ENCODE measurements at places on chromosomes 2 and 18.
A peak's percentile ranks its signal among the peaks of the same experiment; 100 is the strongest.

- DNase-seq, result no peak
Measured at GRCh38 chr18:54020966-54021365, 203.5 kb downstream of the MBD2 start.

DNA sequence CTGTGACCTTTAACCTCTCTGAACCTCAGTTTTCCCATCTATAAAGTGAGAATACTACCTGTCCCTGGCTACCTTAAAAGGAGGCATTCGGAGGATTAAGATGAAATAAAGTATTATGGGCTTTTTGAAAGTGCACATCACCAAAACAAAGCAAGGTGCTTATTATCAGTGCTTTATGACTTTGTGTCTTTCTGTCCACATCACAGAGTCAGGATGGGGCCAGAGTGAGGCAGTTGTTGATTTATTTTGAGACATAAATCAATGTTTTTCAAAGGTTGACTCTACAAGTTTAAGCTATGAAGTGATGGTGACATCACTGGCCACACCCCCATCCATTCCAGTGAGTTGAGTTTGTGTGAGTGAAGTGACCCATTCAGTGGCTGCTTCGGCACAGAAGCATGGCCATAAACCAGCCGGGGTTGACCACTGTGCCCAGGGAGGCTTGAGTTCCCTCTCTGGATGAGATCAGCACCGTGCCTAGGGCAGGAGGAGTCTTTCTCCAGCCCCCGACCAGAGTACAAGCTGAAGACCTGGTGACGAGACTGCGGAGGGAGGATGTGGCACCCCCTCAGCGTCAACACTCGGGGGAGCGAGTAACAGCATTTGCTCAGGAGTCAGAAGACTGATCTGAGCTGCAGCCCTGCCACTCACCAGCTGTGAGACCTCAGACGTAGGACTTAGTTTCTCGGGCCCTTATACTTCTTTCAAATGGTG lies 89.0 kb upstream of the PPP1CB start:
- DNase-seq, result peak; percentile 45

GRCh38 chr18:28972333-28972907 lies 795.5 kb upstream of the CDH2 start:
- DNase-seq, result no peak

- DNase-seq, result no peak
Measured at GRCh38 chr2:173696274-173696673, 268.9 kb downstream of the SP3 start.

DNA sequence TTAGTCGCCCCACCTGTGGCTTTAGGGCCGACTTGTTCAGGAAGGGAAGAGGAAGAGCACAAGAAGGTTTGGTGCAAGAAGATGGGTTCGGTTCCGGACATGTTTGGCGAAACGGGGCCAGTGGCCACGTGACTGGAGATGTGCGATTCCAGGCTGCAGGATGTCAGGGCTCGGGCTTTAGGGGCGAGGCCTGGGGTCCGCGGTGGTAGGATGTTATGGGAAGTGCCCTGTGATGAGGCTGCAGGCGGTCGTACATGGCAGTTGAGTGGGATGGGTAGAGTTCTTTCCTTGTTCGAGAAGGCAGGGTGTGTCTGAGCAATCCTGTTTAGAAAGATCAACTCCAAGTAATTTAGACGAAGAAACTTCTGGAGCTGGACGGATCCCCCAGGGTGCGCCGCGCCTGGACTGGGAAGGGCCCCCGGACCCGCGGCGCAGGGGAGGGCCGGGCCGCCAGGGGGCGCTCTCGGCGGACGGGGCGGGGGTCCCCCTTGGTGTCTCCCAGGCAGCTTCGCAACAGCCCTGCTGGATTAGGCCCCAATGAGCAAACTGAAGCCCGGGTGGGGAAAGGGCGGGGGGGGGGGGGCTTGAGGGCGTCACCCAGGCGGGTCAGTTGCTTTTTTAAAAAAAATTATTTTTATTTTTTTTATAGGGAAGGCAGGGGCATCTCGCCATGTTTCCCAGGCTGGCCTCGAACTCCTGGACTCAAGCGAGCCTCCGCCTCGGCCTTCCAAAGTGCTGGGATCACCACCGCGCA lies 17.2 kb upstream of the SDC1 start:
- no peak for DNase-seq

DNA sequence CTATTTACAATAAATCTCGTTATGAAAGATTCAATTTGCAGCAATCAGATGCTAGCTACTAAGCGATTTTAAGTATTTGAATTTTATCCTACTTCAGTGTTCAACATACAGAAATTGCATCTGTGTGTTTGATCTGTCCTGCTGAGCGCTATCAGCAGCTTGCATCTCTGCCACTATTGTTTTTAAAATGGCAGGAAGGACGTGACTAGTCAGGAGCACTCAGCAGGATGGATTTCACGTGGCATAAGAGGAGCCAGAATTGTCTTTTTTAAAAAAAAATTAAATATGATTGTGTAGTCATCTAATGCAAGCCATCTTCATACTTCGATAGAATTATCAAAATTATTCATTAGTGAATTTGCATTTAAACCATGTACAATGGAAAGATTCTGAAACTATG lies 2.8 kb upstream of the KLHL14 start:
- DNase-seq, result no peak

DNA sequence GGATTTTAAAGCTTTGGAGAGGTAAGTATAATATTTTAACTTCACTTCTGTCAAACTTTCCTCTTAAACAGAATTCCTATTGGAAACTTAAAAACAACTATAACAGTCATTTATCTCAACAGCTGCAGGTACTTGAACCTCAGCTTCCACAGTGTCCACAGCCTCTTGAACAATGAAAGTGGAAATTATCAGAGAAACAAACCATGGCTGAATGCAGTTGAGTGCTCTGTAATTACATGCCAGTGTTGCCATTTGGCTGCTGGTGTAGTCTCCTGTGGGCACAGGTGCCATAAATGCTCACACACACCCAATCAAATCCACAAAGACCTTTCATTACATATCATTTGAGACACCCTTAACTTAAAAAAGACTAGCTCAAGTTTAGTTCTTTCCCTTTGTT lies 125.1 kb downstream of the CPS1 start:
- DNase-seq, result no peak

DNA sequence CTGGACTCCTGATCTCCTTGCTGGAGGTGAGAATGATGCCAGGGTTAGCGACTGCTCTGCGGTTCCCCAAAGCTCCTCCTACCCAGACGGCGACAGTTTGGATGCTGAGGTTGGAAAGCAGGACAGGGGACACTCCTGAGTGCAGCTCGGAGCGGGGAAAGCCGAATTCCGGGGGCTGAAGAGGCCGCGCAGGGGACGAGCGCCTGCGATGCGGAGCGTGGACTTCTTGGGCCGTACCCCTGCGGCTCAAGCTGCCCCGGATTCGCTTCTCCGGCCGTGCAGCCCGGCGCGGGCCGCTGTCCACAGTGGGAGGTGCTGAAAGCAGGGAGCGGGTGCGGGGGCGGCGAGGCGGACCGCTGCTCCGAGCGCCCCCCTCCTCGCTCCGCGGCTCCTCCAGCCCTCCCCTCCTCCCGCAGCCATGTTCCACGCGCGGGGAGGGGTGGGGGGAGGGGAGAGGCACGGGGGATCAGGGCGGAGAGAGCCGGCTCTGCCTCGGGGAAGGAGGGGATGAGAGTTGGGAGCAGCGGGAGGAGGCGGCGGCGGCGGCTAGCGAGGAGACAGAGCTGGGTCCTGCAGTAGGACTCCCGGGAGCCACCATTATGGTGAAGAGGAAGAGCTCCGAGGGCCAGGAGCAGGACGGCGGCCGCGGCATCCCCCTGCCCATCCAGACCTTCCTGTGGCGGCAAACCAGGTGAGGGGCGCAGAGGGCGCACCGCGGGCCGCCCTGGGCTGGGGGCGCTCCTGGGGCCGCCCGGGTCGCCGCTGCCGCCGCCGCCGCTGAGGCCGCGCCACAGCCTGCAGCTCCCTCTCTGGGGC lies at the start of gene UNC80:
Gene UNC80, plus strand, starts transcription at position 359 of the 816 bp plus-strand sequence. Its CDS starts 241 bp downstream, at position 600.
- DNase-seq, result peak; percentile 56

DNA sequence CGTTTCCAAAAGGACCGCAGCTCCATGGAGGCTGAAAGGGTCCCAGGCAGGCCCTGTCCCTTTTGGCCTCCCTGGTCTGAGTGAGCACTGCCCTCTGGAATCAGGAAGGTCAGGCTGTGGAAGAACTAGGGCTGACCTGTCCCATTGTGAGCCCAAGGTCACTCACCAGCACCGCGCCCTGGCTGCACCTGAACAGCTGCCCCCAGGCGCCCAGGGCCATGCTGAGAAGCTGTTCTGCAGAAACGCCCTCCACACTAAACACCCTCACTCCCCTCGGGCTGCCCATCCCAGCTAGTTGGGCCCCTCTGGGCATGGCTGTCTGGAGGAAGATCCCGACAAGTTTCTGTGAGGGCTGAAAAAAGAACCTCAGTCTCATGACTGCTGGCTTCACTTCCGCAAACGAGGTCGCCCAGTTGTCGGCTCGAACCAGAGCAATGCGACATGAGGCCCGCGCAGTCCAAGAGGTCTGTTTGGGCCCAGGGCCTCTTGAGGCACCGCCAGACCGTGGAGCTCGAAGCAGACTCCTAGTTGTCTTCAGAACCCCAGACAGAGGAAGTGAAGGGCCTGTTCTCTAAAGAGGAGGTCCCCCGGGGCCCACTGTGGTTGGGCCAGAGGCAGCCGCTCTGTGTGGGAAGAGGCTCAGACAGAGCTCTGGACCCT lies 64.4 kb downstream of the INPP5D start:
- no peak for DNase-seq

GRCh38 chr2:9416962-9417316 lies 6.4 kb downstream of the ITGB1BP1 start:
- DNase-seq, result no peak

DNA sequence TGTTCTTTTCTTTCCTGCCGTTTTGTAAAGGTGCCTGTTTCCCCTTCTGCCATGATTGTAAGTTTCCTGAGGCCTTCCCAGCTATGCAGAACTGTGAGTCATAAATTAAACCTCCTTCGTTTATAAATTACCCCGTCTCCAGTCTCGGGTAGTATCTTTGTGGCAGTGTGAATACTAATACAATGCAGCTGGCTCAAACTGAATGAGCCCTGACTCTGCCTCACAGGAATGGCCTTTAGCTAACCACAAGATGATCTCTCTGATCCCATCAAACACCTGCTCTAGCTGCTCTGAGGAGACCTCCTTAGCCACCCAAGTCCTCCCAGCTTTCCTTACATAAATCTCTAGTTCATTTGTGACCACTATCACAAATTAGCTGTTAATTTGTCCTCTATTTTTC lies 41.5 kb upstream of the CAB39 start:
- peak; percentile 78 for DNase-seq

GRCh38 chr18:50750546-50750945 lies 69.3 kb downstream of the MRO start:
- no peak for DNase-seq

DNA sequence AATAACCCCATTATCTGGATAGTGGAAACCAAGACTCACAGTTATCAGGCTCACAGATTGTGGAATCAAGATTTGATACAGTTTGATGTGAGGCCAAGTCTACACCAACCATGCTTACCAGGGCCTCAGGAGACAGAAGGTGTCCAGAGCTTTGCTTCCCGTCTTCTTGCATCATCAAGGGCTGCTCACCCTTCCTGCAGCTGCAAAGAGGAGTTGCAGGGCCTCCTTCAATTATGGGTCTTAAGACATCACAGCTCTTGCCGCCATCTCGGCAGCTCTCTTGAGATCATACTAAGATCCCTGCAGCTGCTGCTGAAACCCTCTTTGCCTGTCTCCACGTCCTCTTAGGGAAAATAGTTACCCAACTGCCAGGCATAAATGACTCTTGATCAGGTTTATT lies 176.0 kb downstream of the MGAT5 start:
- no peak for DNase-seq

- no peak for DNase-seq
Measured at GRCh38 chr2:225184948-225185347, 142.7 kb upstream of the DOCK10 start.

- peak; percentile 94 for DNase-seq
Measured at GRCh38 chr2:190858817-190859216, 21.8 kb upstream of the GLS start.

DNA sequence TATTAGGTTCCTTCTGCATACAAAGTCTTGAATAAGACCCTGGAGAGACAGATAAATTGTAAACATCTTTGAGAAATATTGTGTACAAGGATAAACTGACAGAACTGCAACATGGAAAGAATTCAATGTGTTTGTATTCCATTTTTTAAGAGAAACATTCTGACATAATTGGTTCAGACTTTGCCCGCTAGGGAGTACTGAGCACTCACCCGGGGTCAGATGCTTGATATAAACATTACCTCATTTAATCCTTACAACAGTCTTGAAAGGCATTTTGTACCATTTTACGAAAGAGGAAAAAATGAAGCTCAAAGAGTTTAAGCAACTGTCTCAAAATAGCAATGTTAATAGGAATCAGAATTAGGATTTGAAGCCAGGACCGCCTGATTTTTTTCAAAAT lies 416.7 kb upstream of the CRIM1 start:
- no peak for DNase-seq

- no peak for DNase-seq
Measured at GRCh38 chr2:143261986-143262385, 132.8 kb downstream of the ARHGAP15 start.

- DNase-seq, result no peak
Measured at GRCh38 chr2:71791501-71792135, 338.3 kb downstream of the DYSF start.

- peak; percentile 98 for DNase-seq
Measured at GRCh38 chr2:223041527-223042109, 10.4 kb upstream of the KCNE4 start.

DNA sequence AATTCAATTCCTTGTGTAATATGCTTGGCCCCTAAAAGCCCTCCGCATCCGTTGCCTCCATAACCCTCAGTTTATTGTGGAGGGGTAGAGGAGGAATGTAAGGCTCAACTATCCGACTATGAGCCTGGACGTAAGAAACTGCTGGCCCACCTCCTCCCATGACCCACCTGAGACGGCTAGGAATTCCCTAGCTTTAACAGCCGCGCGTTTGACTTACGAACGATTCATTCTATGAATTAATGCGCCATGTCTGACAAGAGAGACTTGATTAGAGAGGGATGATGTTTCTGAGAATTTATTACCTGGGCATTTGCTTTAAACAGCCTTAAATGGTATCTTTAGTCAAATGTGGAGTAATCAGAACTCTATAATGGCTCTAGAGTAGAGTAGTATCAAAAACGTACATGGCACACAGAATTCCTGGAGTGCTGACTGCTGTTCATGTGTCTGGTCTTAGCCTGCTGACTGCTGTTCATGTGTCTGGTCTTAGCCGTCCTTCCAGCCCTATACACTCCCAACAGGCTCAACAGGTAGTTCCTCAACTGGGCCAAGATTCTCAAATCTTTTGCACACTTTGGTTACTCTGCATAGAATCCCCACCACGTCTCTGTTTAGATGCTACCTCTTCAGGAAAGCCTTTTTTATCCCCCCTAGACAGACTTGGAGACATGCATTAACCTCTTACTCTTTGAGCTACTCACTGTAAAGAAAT lies 899 bp upstream of the GFPT1 start:
- no peak for DNase-seq

GRCh38 chr2:127517465-127517864 lies 8.8 kb downstream of the IWS1 start:
- DNase-seq, result no peak

- no peak for DNase-seq
Measured at GRCh38 chr18:3093624-3094337, 80.8 kb upstream of the LPIN2 start.

- no peak for DNase-seq
Measured at GRCh38 chr2:85921659-85922058, 32.9 kb upstream of the ST3GAL5 start.

- no peak for DNase-seq
Measured at GRCh38 chr18:70271742-70272141, 17.1 kb upstream of the SOCS6 start.

GRCh38 chr2:234995332-234996068 lies 43.7 kb downstream of the SH3BP4 start:
- no peak for DNase-seq
